ENCODE measurements at places on chromosomes 4 and X.

DNA sequence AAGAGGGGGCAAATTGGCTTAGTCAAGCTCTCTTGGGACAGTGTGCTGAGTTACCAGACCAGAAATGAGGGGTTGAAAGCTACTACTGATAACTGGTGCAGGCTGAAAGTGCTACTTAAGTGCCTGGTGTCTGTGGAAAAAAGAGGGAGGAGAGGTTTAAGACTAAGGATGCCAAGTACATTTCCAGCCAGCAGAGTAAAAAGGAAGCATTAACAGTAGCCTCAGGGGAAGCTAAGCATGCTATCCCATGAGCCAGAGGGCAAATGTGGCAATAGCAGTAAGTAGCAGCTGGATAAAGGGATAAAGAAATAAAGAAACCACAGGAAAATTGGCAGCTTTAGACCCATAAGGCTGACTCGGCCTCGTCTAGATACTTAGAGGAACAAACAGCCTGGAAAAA is 196.3 kb upstream of the MAB21L2 start:
- H3K36me3 ChIP-seq: no peaks in the 10 kb centered on the region
- H3K4me1 ChIP-seq: no peaks in the 10 kb centered on the region
- no peak for DNase-seq
- H3K27me3 ChIP-seq: no peaks in the 10 kb centered on the region
- no peak overlapping the region for H3K27ac ChIP-seq

DNA sequence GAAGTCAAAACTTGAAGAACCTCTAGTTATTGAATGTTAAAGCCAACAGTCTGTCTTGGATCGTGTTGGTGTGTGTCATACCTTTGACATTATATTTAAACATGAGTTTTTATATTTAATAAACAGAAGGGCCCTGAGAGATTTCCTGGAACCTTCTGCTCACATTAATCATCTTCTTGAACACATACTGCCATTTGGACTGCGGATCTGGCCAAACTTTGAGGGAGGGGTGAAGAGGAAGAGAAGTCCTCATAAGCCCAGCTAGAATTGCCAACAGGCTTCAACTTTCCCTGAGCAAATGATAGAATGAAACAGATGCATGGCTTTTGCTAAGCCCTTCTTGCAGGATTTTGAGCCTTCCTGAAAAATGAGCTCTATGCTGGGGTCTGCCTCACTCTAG is 27.4 kb downstream of the CCKAR start:
- peaks cover 9% of the 10 kb centered on the region for H3K4me1 ChIP-seq
- no peak overlapping the region for H3K4me3 ChIP-seq
- no peaks in the 10 kb centered on the region for H3K27me3 ChIP-seq
- H3K27ac ChIP-seq: no peak overlapping the region
- H3K36me3 ChIP-seq: no peaks in the 10 kb centered on the region
- no peak for DNase-seq

DNA sequence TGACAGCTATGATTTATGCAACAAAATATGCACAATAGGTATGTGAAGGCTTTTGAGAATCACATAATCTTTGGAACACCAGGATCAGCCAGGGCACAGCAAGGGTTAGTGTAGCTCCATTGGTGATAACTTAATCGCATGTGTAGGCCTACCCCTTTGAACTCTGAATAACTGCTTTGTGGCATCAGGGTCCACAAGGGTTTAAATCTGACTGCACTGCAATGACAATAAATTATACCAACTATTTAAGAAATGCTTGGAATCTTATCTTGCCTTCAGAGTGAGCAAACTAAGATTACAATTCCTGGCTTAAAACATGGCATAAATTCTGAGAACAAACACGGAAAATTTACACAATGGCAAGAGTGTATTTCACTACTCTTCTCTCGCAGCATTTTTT is 245.8 kb downstream of the FBXO8 start:
- no peak for DNase-seq
- no peaks in the 10 kb centered on the region for H3K4me1 ChIP-seq
- H3K27ac ChIP-seq: no peak overlapping the region
- no peak overlapping the region for H3K4me3 ChIP-seq

DNA sequence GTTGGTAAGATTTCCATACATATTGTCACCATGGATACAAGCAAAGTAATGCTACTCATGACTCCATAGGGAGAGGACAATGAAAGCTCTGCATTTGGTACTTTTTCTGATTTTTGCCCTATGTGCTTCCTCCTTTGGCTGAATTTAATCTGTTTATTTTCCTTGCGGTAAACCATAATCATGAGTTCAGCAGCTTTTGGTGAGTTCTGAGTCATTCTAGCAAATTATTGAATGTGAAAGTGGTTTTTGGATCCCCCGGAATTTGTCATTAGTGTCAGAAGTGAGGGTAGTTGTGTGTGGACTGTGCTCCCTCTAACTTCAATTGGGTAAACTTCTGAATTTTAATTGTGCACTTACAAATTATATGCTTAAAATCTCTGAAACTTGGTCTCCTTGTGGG is 170.3 kb downstream of the MOSPD2 start:
- H3K4me3 ChIP-seq: no peak overlapping the region
- H3K27me3 ChIP-seq: no peaks in the 10 kb centered on the region
- H3K36me3 ChIP-seq: no peaks in the 10 kb centered on the region
- DNase-seq: no peak

- H3K4me3 ChIP-seq: no peak overlapping the region
- no peak overlapping the region for H3K27ac ChIP-seq
- H3K27me3 ChIP-seq: no peaks in the 10 kb centered on the region
- no peaks in the 10 kb centered on the region for H3K4me1 ChIP-seq
- DNase-seq: no peak
- H3K36me3 ChIP-seq: no peaks in the 10 kb centered on the region
These were observed 577.6 kb downstream of the TECRL start for GRCh38 chr4:63831590-63832155.

DNA sequence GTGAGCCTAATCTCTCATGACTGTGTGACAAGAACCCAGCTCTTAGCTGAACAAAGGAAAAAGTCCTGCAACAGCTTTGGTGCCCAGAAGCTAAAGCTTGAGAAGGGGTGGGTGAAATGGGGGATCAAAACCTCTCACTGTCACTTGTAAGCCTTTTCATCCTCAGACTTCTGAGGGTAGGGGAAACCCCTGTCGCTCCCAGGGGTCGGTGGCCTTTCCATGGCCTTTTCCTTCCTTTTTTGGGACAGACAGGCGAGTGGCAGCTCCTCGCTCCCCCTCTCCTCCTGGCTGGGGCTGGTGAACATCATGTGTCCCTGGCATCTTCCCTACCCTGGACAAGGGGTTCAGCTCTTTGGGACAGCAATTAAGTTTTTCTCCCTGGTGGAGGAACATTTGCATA is 78.2 kb downstream of the FAM47A start:
- no peaks in the 10 kb centered on the region for H3K27me3 ChIP-seq
- H3K4me1 ChIP-seq: no peaks in the 10 kb centered on the region
- H3K27ac ChIP-seq: no peak overlapping the region

DNA sequence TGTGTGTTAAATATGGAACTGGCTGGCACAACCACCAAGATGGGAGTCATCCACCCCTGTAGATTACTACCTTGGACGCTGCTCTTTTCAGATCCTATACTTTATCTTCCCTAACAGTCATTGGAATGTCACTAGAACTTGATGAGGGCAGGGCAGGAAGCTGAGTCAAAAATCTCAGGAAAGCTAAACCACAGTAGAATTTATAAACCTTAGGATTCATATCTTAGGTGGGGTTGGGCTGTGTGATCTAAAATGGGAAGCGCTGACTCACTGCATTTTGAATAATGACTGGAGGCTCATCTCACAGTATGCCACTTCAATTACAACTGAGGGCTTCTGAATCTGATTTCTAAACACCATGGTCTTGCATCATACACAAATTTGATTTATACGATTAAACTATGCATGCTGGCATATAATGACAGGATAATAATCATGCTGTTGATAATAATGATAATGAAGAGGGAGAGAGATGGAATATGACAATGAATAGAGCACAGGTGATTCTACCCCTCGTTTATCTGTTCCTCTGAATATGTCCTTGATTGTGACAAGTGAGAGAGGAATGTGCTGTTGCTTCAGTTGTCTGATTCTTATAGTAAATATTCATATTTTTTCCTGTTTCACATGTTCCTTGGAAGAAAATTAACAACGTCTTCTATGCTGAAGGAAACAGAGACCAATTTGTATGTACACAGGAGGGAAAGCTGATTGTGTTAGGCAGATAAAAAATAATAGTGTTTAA is 270.3 kb upstream of the HS3ST1 start:
- no peak overlapping the region for H3K27ac ChIP-seq
- H3K27me3 ChIP-seq: no peaks in the 10 kb centered on the region
- no peak overlapping the region for H3K4me3 ChIP-seq
- no peaks in the 10 kb centered on the region for H3K36me3 ChIP-seq

DNA sequence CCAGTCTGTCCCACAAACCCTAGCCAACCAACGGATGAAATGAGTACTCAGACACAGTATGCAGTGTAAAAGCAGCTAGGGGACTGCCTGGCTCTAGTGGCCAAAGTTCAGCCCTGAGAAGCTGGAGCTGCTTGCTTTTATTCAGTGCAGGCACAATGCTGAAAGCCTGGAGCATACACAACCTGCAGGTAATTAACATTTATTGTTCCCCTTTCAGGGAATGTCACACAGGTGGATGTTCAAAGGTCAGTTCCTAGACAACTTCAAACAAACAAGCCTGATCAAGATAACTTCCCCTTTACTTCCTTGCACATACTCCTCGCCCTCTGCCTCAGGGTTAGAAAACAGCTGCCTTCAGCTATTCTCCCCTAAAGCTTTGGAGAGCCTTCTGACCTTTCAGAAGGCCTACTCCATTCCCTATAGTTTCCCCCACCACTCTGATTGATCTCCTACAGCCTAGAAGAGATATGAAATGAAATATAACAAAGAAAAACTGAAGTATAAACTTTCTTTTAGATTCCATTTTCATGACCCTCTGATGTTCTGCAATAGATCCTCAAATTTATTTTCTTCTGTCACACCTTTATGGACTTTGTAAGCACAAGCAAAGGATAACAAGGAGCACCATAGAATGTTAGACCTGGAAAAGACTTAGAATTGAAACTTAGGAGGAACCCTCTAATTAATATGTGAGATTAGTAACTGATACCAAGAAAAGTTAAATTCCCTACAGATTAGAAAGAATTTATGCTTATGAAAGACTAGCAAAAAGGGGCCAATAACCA is 6.8 kb upstream of the DCAF8L1 start:
- H3K4me3 ChIP-seq: no peak overlapping the region
- no peaks in the 10 kb centered on the region for H3K27me3 ChIP-seq
- H3K36me3 ChIP-seq: no peaks in the 10 kb centered on the region
- H3K27ac ChIP-seq: no peak overlapping the region
- H3K4me1 ChIP-seq: no peaks in the 10 kb centered on the region

DNA sequence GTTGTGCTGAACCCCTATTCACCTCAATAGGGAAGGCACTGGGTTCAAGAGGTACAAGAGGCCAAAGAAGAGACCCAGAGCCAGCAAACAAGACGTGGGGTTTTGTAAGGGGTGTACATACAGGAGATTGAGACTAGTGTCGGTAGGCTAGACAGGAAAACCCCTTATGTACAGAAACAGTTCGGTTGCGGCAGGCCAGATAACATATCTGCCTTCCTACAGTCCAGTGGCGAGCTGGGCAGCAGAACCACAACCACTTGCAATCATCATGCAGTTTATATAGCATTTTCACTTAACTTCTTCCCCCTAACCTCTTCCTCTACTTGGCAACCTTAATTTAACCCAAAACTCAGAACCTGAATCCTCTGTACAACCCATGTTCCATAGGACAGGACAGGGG is 422.2 kb downstream of the PDHA2 start:
- no peaks in the 10 kb centered on the region for H3K27me3 ChIP-seq
- no peaks in the 10 kb centered on the region for H3K36me3 ChIP-seq
- H3K27ac ChIP-seq: no peak overlapping the region
- no peak overlapping the region for H3K4me3 ChIP-seq

DNA sequence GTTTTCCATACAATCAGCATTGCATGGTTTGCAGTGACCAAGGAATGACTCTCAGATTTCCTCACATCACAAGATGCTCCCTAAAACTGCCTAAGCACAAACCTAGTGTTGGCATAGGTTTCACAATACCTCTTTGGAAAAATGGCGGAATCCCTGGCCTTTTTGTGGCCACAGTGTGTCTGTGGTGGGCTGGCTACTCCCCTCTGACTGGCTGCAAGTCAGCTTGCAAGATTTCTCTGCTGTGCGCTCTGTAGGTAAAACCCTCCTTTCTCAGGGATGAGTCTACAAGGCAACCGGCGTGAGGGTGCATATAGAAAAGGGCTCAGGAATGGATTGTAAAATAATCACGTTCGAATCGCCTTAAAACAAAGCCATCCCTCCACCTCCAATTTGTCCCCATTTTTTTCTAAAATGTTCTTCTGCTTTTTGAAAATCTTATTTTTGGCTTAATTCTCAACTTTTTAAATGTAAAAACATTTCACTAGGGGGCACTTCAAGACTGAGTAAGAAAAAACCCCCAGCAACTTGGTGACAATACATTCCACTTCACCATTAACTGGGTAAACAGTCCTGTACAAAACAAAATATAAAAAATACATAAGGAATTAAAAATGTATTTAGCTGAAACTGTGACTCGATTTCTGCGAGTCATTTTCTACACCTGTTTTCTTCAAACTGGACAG is 235.6 kb downstream of the STIM2 start:
- DNase-seq: no peak
- H3K36me3 ChIP-seq: no peaks in the 10 kb centered on the region
- no peak overlapping the region for H3K27ac ChIP-seq

DNA sequence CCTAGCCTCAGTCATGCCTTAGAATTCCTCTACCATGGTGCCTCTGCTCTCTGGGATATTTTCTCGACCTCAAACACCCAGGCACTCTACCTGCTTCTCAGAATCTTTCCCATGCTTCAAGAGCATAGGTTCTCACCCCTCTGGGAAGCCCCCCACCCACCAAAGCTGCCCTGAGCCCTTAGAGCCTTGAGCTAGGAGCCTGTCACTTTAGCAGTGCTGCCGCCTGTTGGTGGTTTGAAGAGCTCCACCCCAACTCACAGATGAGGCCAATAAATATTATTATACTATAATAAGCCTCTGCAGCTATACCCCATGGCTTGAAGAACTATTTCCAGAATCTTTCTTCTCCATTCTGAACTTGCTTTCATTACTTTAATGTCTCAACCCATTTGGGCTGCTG is 109.7 kb downstream of the RTL5 start:
- DNase-seq: no peak
- no peaks in the 10 kb centered on the region for H3K27me3 ChIP-seq
- H3K4me3 ChIP-seq: no peak overlapping the region

DNA sequence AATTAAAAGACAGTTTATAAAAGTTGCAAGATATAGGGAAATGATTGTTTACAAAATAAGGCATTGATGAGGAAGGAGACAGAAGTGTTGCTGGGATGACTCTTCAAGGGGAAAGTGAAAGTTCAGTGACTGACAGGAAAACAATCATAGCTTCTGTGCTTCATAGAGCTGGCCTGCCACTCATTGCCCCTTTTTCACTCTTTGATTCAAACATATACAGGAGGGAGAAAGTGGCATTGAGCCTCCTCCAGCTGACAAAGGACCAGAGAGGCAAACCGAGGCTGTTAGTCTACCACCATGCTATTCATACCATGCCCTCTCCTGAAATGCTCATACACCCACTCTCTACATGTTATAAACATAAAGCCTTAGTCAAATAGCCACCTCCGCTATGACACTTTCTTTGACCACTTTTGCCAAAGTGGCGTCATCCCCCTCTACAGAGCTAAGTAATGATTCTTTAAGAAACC is 79.2 kb upstream of the ATOH1 start:
- no peak overlapping the region for H3K4me3 ChIP-seq
- H3K36me3 ChIP-seq: no peaks in the 10 kb centered on the region
- DNase-seq: no peak
- H3K27ac ChIP-seq: no peak overlapping the region
- H3K4me1 ChIP-seq: no peaks in the 10 kb centered on the region
